ENCODE measurements at places on chromosomes 4 and X.

- DNase-seq = peak; percentile 18
Measured at GRCh38 chr4:109207061-109207460, 95.4 kb downstream of the COL25A1 start.

DNA sequence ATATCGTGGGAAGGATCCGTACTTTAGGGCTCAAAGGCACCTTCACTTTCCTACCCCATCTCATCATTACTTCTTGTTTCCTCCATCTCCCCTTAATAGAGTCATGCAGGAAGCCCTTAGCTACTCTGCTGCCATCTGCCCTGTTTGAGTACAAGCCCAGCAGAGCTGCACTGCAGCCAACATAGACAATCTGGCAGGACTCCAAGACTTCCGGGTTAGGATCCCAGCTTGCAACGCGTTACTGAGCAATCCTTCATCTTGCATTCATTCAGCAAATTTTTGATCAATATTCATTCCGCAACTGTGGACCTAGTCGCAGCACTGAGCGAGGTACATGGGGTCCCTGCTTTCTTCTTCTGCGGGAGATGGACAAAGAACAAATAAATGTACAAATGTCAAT lies 344.9 kb downstream of the BCOR start:
- no peak for DNase-seq

GRCh38 chrX:48498374-48498809 lies 10.4 kb upstream of the PORCN start:
- DNase-seq = no peak

GRCh38 chr4:681736-682451 lies 7.1 kb downstream of the SLC49A3 start:
- no peak for DNase-seq

DNA sequence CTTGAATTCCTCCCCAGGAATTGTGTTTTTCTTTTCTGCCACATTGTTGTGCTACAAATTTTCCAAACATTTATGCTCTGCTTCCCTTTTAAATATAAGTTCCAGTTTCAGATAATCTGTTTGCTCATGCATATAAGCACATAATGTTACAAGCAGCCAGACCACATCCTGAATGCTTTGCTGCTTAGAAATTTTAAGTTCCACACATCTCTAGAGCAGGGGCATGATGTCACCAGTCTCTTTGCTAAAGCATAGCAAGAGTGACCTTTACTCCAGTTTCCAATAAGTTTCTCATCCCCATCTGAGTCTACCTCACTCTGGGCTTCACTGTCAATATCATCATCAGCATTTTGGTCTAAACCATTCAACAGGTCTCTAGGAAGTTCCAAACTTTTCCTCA lies 932.5 kb downstream of the SH3BGRL start:
- DNase-seq = no peak

DNA sequence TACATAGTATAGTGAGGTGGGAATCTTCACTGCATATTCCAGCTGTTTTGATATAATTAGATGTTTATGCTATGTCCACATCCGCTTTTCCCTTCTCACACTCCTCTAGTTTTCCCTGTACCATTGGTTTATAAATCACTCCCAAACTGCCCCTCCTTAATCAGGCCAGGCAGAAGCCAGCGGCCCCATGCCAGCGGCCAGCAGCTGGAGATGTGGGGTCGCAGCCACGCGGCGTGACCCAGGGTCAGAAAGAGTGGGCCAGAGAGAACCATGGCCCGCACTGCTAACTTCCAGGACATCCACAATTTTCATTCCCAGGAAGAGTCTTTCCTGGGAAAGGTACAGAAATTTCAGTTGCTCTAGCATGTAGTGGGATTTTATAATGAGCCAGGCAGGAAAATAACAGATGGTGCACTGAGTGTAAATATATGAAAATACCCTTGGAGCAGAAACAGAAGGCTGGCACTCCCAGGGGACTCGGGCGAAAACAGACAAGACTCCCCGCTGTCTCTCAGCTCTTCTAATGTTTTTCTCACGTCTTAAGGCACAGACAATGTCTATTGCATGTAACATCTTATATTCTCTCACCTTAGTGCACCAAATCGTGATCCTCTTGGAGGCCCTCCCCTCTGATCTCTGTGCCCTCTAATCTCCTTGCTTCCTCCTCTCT lies 145.9 kb upstream of the ZFP42 start:
- no peak for DNase-seq
